T follicular helper cell (primary cell): ENCODE measurements at places on chromosomes 7 and 10.

DNA sequence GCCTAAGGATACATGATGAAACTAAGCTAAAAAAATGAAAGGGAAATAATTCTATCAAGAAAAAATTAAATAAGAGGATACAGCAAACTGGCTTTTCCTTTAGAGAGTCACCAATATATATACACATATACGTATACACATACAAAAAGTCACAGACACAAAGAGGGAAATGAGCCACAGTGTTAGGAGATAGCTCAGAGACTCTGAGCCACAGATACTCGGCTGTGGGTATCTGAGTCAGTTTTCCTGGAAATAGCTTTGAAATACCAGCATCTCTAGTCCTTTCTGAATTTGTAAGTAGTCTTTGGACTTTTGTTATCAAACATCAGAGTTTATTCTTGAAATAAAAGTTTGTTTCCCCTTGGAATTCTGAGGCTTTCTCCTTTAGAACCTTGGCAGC is 111.8 kb downstream of the TBXAS1 start:
- no peak for DNase-seq

DNA sequence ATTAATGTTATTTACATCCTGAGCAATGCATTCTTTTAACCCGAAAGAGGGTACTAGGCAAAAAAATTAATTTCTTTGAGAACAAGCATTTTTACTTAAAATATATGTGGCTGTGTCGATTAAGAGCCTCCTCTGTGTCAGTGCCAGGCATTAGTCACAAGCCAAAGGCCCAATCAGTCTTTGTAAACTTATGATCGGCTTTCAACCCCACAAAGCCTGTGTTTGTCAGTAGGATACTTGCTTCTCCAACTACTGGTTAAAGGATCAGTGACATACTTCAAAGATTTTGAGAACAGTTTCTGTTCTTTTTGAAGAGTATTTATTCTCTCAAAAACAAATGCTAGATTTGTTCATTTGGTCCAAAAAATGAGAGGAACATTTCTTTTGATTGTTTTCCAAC is 159.3 kb downstream of the NRCAM start:
- no peak for DNase-seq

- no peak for DNase-seq
Observed at GRCh38 chr7:67918158-67918557, 921.5 kb downstream of the TYW1 start.

- DNase-seq = no peak
Observed at GRCh38 chr7:121745856-121746255, 127.1 kb upstream of the PTPRZ1 start.

DNA sequence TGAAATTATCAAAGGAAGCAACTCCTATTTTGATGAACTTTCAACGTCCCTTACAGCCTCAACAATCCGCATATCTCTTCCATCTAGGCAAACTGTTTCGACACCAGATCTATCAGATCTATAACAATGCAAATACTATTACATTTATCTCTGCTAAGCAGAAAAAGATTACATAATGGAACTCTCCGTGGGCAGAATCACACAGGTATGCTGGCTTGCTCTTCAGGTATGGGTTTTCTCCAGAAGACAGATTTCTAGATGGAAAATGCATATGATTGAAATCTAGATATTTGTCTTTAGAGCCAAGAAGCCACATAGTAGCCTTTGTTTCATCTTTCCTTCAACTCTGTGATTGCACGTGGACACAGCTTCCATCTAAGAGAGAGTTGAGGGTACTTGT is 38.6 kb downstream of the ADAM12 start:
- no peak for DNase-seq

DNA sequence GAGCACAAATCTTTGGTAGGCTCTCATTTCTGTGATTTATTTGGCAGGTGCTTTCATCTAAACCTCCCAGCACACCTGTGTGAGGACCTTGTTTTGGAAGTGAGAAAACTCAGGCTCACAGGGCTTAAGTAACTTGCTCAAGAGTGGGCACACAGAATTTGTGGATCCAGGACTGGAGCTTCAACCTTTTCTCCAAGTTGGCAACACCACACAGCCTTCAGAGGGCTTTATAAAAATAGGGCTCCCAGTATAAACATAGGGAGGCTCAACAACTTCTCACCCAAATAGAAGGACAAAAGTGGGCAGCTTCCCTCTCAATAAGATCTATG is 182.2 kb upstream of the NEBL start:
- no peak for DNase-seq

- no peak for DNase-seq
Observed at GRCh38 chr10:663831-664251, 25.6 kb downstream of the DIP2C start.

DNA sequence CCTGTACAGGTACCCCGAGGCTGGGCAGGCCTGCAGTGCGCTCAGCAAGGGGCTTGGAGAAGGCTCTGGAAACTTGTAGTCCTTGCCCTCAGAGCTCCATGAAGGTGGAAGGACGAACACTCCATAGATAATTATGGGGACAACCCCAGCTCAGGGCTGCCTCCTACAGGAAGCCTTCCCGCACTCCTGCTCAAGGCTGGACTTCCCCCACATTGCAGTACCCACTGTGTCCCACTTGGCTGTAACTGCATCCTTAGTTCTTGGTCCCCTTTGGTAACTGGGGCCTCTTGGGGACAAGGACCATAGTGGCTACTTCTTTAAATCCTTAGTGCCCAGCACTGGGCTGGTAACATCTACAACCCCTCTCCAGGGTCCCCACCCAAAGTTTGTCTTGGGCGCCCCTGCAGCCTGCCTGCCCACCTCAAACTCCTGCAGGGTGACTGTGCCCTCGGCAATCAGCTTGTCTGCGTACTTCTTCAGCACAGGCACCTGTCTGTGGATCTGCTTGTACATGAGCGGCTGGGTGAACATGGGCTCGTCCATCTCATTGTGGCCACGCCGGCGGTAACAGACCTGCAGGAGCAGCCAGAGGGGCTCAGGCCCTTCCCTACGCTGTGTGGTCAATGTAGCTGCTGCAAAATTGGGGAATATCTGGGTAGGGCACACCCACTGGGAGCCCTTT is 17.1 kb downstream of the OGDHL start:
- no peak for DNase-seq

DNA sequence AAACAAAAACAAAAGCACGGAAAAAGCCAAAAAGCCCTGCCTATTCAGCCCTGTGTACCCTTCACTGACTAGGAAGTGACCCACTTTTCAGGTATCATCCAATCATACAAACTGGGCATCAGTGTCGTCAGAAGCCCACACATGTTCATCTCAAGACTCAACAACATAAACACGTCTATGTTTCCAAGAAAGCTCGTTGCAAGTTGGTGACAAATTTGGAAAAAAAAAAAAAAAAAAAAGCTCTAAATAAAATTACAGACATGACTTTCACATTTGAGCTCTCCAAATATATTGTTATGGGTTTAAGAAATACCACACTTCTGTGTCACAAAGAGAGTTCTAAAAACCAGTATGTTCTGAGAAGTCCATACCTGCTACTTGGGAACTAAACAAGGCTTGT is 204.7 kb upstream of the KLF14 start:
- DNase-seq = peak; percentile 56

DNA sequence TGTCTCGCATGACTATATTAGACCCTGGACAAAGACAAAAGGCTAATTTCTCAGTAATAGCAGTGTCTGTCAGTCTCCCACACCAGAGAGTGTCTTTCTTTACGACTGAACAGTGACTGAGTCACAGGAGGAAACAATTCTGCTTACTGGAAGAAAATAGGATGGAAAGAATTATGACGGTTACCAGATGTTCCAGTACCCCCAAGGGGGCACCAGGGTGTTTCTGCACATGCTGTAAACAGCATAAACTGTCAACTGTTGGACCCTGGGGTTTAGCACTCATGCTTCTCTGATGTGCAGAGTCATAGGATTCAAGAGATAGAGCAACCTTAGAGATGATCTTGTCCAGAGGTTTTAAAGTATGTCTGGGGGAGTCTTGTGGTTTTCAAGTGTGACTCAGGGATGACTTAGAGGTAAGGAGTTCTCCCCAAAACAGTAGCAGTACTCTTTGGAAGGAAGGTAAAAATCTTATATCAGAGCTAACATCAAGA is 291.7 kb downstream of the THSD7A start:
- DNase-seq = no peak

DNA sequence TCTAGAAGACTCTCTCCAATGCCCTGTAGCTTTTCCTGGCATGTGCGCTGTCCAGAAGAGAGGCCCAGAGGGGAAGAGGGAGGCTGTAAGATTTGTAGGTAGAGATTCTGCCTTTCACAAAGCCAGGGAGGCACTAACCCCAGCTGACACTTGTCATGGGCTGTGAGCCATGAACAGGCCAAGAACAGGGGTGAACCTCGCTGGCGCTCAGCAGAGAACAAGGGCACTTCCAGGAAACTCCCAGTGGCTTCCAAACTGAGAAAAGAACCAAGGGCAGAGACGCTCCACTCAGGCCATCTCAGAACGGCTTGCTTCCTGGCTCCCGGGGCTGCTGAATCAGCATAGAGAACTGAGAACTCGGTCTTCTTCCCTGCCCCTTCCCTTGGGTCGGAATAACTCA is 257.8 kb upstream of the ZNF32 start:
- DNase-seq = no peak

DNA sequence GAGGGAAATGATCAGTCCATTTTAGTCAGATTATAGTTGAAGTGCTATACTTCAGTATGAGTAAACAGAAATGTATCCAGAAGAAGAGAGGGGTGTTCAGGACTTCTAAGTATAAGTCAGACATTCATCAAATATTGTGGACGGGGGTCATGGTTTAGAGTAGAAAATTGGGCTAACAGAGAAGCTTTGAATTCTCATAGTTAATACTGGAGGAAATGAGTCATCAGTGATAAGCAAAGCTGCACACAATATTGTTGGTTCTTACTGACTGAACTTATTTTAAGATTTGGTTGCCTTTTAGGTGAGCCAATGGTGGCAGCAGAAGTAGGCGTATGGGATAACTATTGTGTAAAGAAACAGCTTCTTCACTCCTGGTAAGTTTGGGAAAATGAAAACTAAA is 1.7 kb upstream of the SUMF2 start:
- DNase-seq = no peak

DNA sequence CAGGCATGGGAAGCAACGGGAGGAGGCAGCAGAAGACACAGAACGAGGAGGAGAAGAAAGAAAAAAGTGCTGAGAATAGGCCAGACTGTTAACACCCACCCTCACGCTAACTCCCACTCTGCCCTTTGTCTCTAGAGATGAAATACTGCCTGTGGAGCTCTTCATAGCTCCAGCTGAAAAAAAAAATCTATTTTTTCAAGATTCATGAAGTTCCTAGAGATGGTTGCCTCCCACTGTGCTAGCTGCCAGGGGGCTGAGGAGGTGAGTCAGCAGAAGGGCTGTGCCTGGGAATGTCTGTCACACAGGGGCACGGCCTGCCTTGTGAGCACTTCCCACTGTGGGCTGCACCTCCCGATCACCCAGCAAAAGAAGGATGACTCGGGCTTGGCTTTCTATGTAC is 144.5 kb downstream of the RNF216 start:
- DNase-seq = no peak
